Chondrocyte (in vitro differentiated cells): ENCODE measurements at places on chromosomes 7 and 10. TPM values are rescaled to one million over a fixed set of nuclear protein-coding genes. Genes with fewer than 3 reads are reported as not detected.

DNA sequence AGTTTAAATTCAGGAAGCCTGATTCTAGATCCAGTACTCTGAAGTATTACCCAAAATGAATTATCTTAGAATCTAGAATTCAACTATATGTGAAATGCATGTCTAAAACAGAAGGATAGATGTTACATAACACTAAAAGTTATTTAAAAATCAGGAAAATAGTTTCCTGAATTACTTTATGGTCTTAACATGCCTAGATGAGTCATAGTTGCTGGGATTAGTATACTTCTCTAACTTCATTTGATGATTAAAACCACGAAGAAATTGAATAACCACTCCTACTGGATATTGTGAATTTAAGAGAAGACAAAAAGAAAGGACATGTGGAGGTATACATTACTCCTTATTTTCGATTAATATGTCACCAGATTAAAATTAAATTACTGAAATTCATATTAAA is 65.5 kb downstream of the ATAD1 start:
- DNase-seq: no peak

GRCh38 chr10:121927318-121927840 is 452 bp downstream of the ATE1 start:
- DNase-seq: no peak

- peak; percentile 52 for DNase-seq
These were observed 618.1 kb downstream of the DNAJB6 start for GRCh38 chr7:157954901-157955300.

Gene SERPINE1
- total RNA-seq: 794 to 1,203 TPM (median 1,180 TPM) in 3 replicates

- DNase-seq: no peak
These were observed 47.5 kb downstream of the ACSM6 start for GRCh38 chr10:95241533-95241932.

Gene SLC29A4
- 6.6 to 10.4 TPM (median 9.7 TPM) in 3 replicates for total RNA-seq

Gene BTBD16
- 0.10 to 0.29 TPM in 2 of 3 replicates, not detected in the other for total RNA-seq

DNA sequence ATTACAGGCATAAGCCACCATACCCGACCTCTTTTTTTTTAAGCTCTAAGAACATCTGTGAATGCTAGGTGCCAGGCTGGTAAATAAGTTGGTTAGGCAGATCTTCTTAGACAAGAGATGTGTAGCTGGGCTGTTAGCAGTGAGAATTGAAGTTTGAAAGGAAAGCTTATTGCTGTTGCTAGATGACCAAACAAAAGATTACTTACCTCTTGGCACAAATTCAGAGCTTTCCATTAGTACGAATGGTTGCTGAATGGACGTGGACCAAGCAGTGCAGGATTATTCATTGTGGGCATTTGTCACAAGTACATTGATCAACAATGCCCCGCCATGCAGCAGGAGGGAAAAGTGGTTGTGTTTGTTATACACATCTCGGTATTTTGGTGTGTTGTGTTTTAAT is 131.2 kb downstream of the GFRA1 start:
- no peak for DNase-seq

GRCh38 chr7:118720632-118721031 is 496.1 kb downstream of the ANKRD7 start:
- no peak for DNase-seq

Gene GNG11
- 8.2 to 15.0 TPM (median 9.4 TPM) in 3 replicates for total RNA-seq

DNA sequence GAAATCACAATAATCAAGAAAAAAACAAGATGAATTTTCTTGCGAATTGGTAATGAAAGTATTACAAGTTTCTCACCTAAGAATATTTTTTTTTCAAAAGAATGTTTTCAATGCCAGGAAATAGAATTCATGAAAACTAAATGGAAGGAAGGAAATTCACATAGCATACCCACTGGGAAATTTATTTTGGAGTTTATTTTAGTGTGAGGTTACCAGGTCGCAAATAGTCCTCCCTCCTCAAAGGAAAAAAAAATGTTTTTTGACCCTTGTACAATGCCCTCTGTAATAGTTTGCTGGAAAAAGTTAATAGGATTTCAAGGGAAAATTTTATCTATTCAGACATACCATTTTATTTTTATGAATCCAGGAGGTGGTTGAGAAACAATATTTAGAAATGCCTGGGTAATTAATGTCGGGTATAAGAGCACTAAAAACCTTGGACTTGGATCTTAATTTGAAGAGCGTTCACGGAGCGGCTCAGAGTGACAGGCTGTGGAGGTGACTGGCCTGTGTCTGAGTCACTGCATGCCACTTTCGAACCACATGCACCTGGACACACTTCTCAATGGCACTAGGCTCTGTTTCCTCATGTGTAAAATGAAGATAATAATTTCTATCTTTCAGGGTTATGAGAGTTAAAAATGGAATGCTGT is 28.2 kb downstream of the CUBN start:
- DNase-seq: no peak
